Heart left ventricle (tissue), 16 donors: ENCODE measurements at places on chromosomes 2 and 18.

- no peak for DNase-seq
These were observed 82.3 kb downstream of the COL3A1 start for GRCh38 chr2:189056200-189057106.

DNA sequence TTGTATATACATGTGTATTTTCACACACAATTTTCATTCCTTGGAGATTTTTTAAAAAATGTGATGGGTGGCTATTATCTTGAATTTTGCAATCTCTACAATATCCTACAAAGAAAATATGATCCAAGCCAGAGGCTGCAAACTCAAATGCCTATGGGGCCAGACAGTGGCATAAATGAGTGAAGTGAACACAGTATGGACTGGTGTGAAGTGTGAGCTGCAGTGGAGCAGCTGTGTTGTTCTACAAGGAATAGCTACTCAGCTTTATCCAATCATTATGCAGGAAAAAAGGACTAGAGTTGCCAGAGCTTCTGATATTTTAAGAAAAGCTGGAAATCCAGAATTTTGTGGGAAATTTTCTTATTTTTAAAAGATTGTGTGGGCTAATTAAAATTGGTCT lies 62.1 kb downstream of the ARHGEF33 start:
- no peak for DNase-seq

- DNase-seq: no peak
These were observed 10.2 kb upstream of the TTC27 start for GRCh38 chr2:32617599-32618189.

DNA sequence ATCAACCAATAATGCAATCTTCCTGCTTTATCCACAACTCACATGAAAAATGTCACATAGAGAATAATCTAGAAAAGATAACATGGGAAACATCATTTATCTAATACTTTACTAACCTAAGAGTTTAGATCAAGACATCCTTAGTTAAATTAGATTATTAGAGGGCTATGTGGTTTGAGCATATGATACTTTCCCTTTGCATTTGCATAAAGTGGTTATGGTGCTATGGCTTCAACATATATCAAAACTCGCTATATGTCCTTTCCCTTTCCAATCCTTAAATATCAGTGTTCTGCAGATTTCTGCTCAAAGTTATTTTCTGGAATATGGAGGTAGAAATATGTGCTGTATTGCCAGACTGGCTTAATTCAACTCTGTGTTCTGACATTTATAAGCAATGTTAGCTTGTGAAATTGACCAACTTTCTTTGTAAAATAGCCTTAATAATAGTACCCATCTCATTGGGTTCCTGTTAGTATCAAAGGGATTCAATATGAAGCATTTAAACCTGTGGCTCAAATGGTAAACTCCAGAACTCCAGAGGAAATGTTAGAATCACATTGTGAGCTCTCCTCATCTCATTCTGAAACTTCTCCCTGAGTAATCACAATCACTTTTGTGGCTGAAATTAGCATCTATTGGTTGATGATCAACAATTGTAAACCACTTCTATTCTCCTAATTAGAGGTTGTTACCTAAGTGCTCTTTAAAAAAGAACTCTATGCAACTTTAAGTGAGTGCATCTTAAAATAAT lies 1089.9 kb upstream of the SLC39A10 start:
- DNase-seq: no peak

DNA sequence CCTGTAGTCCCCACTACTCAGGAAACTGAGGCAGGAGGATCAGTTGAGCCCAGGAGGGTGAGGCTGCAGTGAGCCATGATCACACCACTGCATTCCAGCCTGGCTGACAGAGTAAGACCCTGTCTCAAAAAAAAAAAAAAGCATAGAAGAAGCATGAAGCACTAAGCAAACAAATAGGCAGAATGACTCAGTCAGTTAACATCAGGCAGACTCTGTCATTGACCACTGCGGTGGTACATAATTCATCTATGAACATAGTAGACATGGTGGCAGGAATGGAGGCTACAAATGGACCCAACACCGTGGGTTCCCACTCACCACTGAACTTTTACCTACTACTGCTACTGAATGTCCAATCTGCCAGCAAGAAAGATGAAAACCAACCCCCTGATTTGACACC lies 7.6 kb upstream of the ASXL2 start:
- DNase-seq: no peak

DNA sequence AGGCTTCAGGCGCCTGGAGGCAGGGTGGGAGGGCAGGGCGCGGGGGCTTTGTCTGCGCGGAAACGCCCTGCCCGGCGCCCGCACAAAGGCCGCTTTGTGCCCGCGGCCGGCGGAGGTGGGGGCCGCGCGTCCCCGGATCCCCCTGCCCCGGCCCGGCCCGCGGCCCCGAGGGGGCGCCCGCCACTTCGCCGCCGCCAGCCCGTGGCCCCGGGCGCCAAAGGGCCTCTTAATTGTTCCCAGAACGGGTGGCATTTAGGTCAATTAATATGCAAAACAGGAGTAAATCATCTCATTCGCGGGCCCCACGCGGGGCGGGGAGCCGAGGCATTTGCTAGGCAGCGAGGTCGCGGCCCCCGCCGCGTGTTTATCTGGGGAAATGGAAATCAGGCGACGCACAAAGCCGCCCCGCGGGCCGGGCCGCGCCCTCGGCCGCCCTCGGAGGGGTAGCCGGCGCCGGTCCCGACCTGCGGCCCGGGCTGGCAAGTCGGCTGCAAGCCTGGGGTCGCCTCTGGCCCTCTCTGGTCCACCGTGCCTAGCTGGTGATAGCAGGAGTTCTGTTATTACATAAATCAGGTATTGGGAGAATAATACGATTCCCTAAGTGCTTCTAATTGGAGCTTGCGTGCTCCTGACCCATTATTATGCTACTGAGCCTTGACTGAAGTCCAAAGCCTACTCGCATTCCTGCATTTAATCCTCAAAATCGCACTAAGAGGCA lies 148.2 kb upstream of the GLI2 start:
- peak; percentile 65 for DNase-seq

DNA sequence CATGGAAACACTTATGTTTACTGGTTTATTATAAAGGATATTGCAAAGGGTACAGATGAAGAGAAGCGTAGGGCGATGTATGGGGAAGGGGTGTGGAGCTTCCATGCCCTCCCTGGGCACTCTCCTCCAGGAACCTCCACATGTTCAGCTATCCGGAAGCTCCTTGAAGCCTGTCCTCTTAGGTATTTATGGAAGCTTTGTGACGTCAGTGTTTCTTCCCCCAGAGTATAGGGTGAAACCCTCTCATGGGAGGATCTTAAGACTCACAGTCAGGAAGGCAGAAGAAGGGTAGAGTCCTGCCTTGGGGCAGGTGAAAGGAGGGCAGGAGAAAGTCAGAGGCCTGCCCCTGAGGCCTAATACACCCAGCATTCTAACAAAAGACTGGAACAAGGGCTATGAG lies 61.3 kb upstream of the CREB1 start:
- no peak for DNase-seq

DNA sequence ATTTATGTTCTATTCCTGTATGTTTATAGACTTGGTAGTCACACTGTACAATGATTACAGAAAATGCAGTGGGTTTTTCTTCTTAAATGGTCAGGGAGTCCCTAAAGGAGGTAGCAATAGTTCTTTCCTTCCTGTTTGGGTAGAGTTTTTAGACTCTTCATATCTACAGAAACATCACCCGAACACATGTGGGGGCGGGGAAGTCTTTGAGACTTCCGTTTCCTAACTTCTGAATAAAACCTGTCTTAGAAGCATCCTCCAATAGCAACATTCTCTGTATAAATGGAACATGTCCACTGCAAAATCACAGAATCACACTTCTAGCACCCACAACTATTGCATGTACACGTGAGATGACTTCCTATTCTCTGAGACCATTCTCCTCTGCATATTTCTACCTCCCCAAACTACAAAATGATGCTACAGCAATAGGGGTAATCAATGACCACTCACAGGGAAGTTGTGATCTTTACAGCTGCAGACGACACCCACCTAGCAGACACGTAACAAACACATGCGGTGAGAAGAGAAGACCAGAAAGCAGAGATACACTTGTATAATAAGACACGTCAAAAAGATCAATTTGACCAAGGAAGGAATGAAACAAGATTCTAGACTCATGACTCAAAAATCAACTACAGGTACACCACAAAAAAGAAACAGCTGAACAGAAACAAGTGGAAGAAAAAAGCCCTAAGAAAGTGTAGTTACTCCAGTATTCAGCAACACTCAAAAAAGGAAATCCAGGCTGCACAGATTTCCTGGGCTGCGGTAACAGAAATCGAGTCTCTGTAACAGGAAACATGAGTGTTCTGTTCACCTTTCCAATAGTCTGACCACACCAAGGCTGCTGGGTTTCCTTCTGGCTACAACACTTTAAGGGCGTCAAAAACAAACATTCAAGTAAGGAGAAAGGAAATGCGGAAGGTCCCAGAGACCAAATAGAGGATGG lies 120.4 kb downstream of the ZNF516 start:
- DNase-seq: no peak

- peak; percentile 33 for DNase-seq
These were observed 190.4 kb upstream of the STK17B start for GRCh38 chr2:196361606-196362326.

DNA sequence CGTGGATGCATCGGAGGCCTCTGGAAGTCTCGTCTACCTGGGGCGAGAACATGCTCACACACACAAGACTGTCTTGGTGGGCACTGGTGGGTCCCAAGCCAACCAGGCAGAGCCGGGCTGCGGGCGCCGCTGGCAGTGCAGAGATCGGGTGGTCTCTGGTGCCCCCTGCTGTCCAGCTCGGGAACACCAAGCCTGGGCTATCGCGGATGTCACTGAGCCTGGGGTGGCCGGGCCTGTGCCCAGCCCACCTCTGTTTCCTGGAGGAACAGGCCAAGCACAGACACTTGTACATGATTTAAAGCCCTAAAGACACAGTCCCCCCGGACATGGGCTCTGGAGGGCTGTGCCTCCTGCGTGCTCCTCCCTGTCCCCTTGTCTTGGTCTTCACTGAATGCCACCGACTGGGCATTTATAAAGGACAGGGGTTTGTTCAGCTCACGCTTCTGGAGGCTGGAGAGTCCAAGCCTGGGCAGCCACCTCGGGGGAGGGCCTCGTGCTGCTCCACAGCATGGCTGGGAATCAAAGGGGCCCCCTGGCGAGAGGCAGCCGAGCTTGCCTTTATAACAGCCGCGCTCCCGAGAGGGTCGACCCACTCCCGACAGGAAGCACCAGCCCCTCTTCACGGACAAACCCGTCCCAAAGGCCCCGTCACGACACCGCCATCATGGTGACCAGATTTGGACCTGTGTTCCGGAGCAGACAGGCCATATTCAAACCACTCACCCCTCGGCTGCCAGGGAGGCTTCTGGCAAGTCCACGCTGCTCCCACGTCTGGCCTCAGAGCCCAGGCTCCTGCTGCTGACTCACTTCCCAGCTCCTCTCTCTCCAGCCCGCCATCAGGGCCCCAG lies 3.6 kb upstream of the OTOS start:
- peak; percentile 83 for DNase-seq

DNA sequence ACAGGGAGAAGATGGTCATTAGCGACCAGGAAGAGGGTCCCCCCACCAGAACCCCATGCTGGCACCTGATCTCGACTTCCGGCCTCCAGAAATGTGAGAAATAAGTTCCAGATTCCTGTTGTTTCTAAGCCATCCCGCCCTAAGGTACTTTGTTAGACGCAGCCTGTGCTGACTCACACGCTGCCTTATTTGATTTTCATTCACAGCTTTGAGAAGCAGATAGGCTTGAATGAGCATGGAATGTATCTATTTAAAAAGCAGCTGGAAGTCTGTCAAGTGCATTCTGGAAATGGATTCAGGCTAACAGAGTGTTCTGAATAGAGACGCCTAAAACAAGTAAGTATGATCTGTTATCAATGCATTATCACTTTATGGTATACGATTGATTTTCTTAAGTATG lies 8.3 kb upstream of the IL1R2 start:
- DNase-seq: no peak

GRCh38 chr18:45251236-45251635 lies 364.0 kb upstream of the SLC14A2 start:
- DNase-seq: no peak

DNA sequence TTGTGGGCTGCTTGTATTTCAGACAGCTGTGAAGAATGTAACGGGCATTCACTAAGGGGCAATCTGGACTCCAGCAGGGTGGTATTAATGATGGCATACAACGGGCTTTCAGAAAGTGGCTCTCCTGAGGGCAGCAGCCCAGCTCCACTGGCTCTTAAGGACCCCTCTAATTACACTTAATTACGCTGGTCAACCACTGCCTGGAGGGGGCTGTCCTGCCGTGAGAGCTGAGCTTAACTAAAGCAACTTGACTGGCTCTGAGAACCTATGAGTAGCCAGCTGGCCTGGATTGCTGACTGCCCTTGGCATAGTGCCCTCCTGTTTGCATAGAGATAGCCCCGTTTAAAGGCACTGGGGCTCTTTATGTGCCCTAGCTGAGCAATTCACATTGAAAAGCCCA lies 3.8 kb downstream of the LIPG start:
- peak; percentile 68 for DNase-seq

DNA sequence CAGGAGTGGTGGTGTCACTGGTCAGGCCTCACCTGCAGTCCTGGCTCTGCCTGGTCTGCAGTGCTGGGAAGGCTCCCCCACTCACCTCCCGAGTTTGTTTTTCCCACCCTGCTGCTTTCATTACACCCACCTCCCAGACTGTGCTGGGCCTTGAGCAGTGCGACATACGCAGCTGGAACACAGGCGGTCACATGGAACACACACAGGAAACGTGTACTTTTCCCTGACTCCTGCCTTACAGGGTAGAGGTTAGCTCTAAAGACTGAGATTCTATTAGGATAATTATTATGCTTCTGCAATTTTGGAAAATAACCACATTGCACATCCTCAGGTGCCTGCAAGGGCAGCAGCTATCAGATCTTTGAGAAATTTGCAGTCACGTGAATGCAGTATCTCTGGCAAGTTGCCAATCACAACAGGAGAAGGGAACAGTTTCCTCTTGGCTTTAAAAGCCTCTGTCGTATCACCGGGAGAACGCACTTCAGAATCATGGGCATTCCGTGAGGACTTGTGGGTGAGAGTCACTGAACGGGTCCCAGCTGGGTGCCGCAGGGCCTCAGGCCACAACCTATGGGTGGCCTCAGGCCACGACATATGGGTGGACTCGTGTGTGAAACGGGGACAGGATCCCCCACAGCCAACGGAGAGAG lies 136.5 kb downstream of the ZNF236 start:
- no peak for DNase-seq

- DNase-seq: no peak
These were observed 185.8 kb downstream of the DOK6 start for GRCh38 chr18:69586537-69586936.

- DNase-seq: no peak
These were observed 22.7 kb downstream of the LYPD6B start for GRCh38 chr2:149061133-149061745.

DNA sequence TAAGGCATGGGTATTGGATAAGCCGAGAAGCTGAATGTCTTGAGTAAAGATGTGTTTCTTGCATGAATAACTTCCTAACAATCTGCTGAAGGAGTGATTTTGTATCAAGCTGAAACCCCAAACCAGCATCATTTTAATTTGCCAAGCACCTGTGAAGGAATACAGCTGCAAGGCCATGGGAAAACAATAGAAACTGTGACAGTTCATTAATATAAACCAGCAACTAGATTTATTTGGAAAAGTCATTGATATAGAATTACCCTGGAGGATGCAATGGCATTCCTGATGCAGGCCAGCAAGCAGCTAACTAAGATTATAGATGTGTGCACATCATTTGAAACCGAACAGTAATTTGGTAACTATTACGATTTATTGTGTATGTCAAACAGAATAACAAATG lies 155.7 kb upstream of the TCF4 start:
- no peak for DNase-seq

GRCh38 chr2:29373870-29374269 lies 258.7 kb downstream of the CLIP4 start:
- no peak for DNase-seq
